ENCODE measurements at places on chromosomes 1 and 21.

- DNase-seq: no peak
Observed at GRCh38 chr1:37868466-37868865, 9.1 kb upstream of the MTF1 start.

DNA sequence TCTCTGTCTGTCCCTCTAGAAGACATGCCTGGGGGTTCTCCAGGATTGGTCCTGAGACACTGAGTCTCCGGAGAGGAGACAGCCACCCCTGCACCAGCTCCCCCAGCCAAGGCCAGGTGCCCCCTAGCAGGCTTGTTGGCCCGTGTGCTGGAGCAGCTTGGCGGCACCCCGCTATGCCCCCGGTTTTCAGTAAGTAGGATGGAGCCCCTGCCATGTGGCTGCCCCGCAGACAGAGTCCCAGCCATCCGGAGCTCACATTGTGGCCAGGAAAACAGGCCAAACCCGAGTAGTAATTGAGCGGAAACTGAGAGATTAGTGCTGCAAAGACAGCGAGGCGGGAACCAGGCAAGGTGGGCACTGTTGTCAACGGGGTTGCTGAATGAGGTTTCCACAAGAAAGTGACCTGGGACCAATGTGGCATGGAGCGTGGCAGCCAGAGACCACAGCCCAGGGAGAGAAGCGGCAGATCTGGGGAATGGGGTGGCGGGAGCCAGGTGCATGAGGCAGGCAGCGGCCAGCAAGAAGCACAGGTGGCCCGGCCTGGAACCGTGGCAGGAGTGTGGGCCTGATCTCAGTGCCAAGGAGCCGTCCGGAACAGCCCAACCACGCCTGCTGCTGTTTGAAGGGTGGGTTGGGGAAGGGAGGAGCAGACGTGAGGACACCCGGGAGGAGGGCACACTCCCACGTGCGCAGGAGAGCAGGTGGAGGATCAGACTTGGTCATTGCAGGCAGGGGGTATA, 137.4 kb upstream of the VAMP3 start:
- no peak for DNase-seq

DNA sequence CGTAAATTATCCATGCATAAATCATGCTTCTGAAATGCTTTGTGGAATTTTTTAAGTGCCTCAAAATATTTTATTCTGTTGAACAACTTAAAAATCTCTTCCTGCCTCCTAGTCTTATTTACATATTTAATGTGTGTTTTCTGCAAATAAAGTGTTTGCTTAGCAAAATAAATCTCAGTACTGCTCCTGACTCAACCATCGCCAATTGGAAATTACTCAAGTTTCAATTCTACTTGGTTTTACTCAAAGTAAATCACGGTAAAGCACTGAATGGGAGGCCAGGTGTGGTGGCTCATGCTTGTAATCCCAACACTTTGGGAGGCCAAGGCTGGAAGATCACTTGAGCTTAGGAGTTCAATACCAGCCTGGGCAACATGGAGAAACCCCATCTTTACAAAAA, 152.2 kb upstream of the NR5A2 start:
- no peak for DNase-seq

GRCh38 chr1:38915352-38915948, 26.2 kb downstream of the RHBDL2 start:
- DNase-seq: no peak

DNA sequence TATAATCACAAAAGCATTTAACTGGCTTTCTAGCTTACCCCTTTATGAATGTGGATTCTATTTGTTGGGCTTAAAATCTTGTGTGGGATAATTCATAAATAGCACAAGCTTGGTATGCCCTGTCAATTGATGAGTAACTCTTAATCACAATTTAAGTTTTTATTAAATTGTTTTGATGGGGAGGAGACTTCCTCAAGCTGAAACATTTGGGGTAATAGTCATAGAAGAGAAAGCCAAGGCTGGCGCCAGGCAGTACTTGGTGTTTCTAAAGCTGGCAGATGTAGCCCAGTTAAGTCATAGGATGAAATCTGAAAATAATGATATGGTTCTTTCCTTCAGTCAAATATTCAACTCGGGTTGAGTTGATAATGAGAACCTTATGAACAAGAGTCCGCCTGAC, 167.2 kb downstream of the FMN2 start:
- DNase-seq: no peak

GRCh38 chr1:114723915-114724314, 7.3 kb upstream of the NRAS start:
- no peak for DNase-seq
